Stimulated activated CD8-positive, alpha-beta memory T cell treated with anti-CD3 and anti-CD28 coated beads, Interleukin-12 subunit alpha, Interleukin-12 subunit beta, amount 100 ng/mL, for 1 hour (primary cell): ENCODE measurements at places on chromosomes 2 and 18.

- no peak for DNase-seq
Measured at GRCh38 chr2:220219371-220219770, 591.9 kb downstream of the SLC4A3 start.

DNA sequence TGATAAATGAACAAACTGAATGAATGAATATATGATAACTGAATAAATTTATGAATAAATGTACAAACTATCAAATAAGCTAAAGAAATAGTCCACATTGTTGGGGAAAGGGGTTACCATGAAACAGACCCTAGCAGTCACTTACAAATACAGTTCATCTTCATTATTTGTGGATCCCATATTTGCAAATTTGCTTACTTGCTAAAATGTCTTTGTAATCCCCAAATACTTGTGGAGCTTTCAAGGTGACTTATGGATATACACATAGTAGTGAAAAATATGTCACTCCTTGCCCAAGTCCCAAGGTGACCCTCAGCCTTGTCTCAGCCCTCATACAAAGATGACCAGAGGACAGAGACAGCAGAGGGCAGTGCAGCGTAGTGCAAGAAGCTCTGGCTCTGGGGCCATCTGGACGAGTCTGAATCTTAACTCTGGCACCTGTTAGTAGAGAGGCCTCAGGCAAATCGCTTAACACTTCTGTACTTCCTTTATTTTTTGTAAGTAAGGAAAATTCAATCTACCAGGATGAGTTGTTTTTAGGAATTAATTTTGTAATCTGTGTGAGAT, 3.1 kb downstream of the PAIP2B start:
- no peak for DNase-seq

- no peak for DNase-seq
Measured at GRCh38 chr2:202782940-202783558, 88.5 kb downstream of the ICA1L start.

- no peak for DNase-seq
Measured at GRCh38 chr2:118913803-118914645, 28.0 kb upstream of the MARCO start.

- DNase-seq = no peak
Measured at GRCh38 chr2:235855011-235855410, 313.2 kb downstream of the GBX2 start.

DNA sequence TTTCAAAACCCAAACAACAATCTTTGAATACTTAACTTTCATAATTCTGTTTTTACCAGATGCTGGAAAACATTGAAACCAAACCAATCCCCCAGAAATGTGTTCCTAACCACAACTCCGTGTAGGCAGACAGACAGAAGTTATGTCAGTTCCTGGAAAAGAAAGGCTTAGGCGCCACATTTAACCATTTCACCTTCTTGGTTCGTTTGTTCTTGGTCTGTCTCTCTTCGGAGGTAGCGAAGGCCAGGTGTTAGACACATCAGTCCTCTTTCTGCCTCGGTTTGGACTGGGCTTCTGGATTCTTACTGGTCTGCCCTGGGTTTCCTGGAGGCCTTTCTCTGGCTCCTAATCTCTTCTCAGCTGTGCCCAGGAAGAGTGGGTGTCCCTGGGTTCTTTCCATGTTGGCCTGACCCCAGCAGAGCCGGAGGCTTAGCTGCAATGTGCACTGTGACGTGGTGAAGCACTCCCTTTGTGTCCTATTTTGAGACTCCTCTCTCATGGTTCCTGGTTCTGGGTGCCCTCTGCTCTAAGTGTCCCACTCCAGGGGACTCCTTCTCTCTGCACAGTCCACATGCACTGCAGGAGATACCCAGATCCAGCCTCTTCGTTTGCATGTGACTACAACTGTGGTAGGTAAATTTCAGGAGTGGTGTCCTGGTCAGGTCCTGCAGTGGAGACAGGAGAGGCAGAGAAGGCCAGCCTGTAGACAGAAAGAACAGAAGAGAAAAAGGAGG, 23.1 kb upstream of the RAB31 start:
- DNase-seq = no peak

DNA sequence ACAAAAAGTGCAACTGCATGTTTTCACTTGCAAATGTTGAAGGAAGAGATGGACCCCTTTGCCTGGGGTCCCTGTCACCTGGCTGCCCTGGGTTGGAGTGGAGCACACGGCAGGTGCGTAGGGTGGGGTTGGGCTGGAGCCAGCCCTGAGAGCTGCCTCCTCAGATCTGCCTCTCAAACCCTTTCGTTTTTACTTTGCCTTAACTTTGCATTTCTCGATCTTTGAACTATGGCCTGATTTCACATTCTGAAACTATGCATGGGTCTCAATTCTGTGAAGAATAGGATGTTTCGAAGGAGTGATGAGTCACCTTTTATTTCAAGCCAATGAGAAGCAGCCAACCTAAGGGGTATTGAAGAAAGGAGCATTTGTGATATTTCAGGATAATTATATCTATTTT, 132.8 kb downstream of the ACOXL start:
- no peak for DNase-seq

DNA sequence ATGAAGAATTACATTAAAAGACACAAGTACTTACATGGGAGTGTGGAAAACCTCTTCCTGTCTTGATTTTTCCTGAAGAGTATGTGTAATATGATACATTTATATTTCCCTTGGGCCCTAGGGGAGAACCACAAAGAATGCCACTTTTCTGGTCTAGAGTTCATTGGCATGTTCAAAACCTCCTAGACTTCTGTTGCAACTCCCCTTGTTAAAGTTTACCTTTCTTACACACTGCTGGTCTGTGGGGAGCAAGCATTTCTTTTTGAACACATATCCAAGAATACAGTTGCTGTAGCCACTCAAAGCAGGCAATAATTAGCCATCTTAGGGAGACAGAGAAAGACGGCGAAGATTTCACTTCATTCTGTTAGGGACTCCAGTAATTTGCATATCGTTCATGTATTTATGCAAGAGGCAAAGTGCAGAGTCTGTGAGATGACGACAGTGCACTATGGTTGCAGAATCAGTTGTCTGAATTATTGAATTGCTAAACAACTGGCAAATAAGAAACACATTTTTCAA, 103.5 kb downstream of the NOL4 start:
- DNase-seq = no peak

DNA sequence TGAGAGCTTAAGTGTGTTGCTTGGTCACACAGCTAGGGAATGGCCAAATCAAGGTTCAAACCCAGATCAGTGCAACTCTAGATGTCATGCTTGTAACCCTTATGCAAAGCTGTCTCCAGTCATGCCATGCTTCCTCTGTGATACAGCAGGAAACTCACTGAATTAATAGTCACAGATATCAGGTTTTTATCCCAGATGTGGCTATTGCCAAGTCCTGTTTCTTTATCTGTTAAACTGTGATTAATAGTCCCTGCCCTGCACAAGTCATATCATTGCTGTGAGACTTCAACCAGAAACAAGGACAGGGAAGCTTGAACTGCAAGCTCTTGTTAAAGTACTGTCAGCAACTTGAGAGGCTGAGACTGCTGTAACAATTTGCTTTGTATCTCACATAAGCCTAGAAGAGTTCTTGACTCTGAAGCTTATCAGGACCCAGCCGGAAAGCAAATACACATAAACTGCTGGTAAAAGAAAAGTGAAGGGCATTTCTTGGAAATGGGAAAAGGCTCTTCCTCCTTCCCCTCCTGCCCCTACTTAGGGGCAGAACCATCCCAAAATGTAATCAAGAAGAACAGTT, 609.0 kb downstream of the DCC start:
- DNase-seq = no peak

DNA sequence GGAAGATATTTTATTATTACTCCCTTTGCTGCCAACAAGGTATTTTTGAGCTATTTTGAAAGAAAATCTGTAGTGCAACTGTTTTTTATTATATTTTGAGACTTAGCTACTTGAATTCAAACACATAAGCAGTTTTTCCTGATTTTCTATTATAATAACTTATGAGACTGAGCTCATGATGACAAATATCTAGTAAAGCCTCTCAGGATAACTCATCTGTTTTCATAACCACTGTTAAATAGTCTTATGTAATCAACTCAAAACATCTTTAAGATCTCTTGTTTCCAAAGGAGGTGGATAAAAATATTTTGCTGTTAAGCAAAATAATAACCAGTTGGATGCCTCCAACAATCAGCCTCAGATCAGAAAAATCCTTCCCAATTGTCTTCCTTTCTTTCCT, 21.9 kb upstream of the PPP1CB start:
- no peak for DNase-seq

DNA sequence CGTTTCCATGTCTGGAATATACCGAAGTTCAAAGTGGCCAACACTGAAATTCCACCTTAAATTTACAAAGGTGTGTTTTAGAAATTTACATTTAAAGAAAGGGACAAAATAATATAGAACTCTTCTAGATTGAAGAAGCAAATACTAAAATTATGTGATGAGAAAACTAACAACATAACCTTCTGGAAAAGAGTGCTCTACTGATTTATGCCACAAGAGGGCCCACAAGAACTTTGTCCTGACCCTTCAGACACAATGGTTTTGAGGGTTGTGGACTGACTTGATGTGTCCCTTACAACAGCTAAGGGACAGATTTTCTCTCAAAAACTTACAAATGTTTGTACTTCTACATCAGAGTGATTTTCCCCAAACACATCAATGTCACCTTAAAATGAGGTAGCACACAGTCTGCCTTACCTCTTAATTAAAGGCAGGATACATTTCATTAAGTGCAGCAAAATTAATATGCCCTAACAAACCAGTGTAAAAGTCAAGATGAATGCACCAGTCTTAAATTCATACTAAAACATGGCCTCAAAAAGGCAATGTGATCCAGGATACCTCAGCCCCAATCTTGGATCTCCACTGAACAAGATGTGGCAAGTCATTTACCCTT, 36.2 kb downstream of the EIF2AK3 start:
- DNase-seq = no peak

DNA sequence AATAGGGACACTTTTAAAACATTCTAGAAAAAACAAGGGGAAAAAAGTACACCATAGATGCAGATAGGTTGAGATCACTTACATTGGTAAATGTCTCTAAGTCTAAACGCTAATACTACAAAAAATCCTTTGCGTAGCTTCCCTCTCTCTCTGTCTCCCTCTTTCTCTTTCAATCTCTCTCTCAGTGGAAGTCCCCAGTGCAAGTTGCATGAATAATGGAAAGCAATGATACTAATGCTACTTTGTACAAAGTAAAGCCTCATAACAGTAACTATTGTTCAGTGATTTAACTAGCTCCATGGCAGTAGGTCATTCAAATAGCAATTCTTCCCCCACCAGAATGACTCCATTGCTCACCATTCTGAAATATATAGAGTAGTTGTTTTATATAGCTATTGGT, 12.8 kb downstream of the MEIS1 start:
- no peak for DNase-seq

DNA sequence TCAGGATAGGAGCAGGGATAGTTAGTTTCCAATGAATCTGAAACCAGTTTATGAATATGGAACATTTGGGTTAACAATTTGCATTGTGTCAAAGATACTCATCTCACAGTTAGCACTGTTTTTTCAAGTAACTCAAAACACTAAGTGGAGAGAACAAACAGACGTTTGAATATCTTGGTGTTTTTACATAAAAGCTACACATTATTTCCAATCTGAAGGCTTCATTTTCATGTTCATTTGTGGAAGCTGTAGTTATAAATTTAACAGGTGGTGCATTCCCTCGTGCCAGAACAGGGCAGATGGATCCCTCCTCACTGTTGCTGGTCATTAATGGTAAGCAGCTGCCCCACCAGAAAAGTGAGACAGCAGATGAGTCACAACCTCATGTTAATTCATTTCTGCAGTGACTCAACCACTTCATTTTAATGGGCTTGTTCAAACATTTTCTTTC, 286.9 kb downstream of the TMX3 start:
- no peak for DNase-seq

- DNase-seq = no peak
Measured at GRCh38 chr2:235569837-235570236, 76.0 kb downstream of the AGAP1 start.

GRCh38 chr2:47272031-47272864, 117.1 kb upstream of the STPG4 start:
- peak; percentile 13 for DNase-seq

DNA sequence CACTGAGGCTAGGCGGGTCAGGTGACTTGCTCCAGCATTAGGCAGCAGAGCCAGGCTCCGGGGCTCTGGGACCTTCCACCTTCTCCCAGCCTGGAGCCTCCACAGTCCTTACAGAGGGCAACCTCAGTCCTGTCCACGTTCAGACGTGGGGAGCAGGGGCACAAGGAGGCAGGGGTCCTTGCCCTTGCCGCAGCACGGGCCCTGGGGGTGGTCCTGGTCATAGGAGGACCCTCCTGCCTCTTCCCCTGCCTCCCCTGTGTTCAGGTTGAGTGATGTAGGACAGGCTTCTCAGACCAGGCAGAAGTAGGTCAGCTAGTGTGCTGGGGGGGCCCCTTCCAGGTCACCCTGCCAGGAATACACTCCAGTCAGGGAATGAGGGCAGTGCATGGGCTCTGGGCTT, 5.4 kb upstream of the ARHGEF4 start:
- DNase-seq = no peak

GRCh38 chr2:233165543-233165894, 86.0 kb upstream of the ATG16L1 start:
- no peak for DNase-seq

DNA sequence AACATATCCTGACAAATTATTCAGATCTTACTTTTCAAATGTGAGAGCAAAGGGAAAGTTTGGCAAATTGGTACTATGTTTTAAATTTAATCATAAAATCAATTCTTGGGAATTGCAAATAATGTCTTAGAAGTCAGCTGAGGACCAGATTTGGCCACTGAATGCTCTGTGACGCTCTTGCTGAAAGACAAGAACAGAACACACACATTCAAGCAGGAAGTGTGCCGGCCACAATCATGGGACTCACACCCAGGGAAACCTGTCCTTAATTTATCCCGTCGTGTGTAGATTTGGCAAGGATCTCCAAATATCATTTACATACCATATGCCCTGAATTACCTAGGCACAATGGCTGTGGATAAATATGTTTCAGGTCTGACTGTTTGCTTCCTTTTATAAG, 253.1 kb downstream of the TCF4 start:
- no peak for DNase-seq

GRCh38 chr18:58590254-58590653, 38.6 kb downstream of the ALPK2 start:
- DNase-seq = no peak

DNA sequence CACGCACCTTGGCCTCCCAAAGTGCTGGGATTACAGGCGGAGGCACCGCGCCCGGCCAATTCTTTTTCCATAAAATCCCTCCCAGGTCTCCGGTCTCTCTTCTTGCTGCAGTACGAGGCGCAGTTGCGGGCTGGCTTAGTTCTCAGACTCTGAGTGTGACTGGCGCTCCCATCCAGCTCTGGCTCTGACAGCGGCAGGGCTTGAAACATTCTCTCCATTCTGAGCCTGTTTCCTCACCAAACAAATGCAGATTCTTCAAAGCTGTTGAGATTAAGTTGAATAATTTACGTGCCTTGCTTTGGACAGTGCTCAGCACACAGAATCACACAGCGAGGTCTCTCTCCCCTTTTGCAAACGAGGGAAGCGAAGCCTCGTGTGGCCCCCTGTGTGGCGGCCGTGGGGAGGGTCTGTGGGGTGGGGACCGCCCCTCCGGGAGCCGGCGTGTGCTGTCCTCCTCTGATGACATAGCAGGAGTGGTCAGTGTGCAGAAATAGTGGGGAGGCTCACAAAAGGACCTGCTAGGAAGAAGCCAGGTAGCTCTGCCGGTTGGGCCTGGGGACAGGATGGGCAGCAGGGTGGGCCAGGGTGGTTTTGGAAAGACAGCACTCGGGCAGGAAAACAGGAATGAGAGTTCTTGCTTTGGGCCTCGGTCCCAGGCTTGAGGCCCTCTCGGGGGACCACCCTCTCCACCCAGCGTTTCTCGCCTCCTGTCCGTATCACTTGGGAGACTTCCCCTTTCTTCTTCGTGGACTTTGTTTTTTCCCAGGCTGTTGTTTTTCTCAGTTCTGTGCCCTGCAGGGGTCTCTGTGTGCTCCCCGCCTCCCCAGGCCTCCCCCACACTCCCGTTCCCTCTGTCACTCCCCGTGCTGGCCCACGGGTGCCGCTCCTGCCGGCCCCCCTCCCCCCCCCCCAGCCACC, 75.0 kb downstream of the KCNG2 start:
- DNase-seq = no peak
